IPS DF 19.7 (cell line): ENCODE measurements at places on chromosomes 3 and 15.

- DNase-seq = no peak
These were observed 210.4 kb downstream of the ATP10A start for GRCh38 chr15:25652704-25653103.

DNA sequence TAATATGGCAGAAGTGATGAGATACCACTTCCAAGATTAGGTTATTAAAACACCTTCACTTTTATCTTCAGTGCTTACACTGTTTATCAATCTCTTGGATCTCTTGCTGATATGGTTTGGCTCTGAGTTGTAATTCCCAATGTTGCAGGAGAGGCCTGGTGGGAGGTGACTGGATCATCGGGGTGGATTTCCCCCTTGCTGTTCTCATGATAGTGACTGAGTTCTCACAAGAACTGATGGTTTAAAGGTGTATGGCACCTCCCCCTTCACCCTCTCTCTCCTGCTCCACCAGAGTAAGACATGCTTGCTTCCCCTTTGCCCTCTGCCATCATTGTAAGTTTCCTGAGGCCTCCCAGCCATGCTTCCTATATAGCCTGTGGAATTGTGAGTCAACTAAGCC, 11.8 kb downstream of the GOLIM4 start:
- DNase-seq = no peak

DNA sequence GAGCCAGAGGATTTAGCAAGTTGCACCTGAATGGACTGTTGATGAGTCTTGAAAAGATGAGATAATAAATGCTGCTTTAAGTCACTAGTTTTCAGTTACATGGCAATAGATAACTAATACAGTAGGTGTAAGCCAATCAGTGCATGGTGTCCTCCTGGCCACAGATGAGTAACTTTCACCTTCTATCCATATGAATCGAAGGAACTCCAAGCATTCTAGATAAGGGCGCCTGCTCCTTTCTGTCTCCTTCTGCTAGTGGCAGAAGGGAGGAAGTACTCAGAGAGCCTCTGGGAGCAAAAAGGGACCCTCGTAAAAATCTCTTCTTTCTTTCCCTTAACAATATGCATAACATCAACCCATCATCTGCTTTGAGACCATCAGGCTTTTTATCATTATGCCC, 37.3 kb downstream of the TM6SF1 start:
- no peak for DNase-seq

DNA sequence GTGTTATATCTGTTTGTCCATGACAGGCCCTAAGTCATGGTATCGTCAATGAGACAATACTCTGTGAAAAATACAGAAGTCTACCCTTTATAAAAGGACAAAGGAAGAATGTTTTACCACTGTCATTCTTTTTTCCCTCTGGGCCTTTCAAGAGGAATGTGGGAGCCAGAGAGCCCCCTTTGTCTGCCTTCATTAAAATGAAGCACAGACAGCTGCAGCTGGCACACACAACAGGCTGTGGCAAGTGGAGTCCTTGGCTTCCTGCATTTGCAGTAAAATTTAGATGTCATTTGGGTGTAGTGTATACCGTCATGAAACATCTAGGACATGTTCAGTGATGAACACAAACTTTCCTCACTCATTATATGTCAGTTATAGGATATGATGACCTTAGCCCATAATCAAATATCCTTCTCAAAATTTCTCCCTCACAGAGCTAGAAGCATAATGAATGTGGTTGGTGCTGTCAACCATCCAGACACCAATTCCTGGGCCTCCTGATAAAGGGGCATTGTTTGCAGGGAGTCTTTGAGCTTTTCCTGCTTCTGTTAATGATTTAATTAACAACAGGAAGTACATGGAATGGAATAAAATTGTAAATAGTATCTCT, 76.4 kb downstream of the DHX36 start:
- DNase-seq = no peak

- no peak for DNase-seq
These were observed 580.0 kb downstream of the FOXP1 start for GRCh38 chr3:71003511-71003910.
